Lung (tissue), 17 donors: ENCODE measurements at places on chromosomes 7 and 10. TPM values are rescaled to one million over a fixed set of nuclear protein-coding genes. Genes with fewer than 3 reads are reported as not detected.

The CDC14C gene
- total RNA-seq = not detected

The AKR1C4 gene
- not detected for total RNA-seq

The NEUROD6 gene
- not detected for total RNA-seq

The FAM13C gene
- total RNA-seq = 59.0 TPM

The CC2D2B gene
- total RNA-seq = 5.0 TPM

The STK31 gene
- total RNA-seq = 0.86 TPM

GRCh38 chr10:15353471-15354017 lies 17.5 kb downstream of the FAM171A1 start:
- no peak for DNase-seq
- H3K27ac ChIP-seq = no peak overlapping the region
- H3K27me3 ChIP-seq = no peaks in the 10 kb centered on the region
- H3K4me3 ChIP-seq = no peak overlapping the region
- no peaks in the 10 kb centered on the region for H3K36me3 ChIP-seq
- peaks cover 2% of the 10 kb centered on the region for H3K4me1 ChIP-seq

DNA sequence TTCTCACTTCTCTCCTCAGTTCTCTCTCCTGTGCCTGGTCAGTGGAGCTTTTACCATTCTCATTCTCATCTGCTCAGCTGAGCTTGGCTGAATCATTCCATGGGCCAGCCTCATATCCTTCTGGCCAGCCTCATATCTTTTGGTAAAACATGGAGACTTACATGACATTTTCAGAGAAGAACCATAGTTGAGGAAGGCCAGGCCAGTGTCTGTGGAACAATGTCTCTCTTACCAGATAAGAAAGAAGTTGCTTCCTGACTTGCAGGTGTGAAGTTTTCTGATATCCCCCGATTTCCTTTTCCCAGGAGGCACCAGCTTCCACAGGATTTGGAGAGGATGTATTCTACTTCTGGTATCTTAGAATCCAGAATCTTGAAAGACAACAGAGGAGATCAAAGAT lies 24.7 kb downstream of the ST7 start:
- no peak overlapping the region for H3K4me3 ChIP-seq
- no peaks in the 10 kb centered on the region for H3K4me1 ChIP-seq
- no peak overlapping the region for H3K27ac ChIP-seq
- no peak for DNase-seq
- no peaks in the 10 kb centered on the region for H3K27me3 ChIP-seq
- no peaks in the 10 kb centered on the region for H3K36me3 ChIP-seq

- H3K4me1 ChIP-seq = peaks cover 11% of the 10 kb centered on the region
- DNase-seq = no peak
- H3K27me3 ChIP-seq = no peaks in the 10 kb centered on the region
Observed at GRCh38 chr10:76281659-76282058, 850.2 kb downstream of the LRMDA start.

DNA sequence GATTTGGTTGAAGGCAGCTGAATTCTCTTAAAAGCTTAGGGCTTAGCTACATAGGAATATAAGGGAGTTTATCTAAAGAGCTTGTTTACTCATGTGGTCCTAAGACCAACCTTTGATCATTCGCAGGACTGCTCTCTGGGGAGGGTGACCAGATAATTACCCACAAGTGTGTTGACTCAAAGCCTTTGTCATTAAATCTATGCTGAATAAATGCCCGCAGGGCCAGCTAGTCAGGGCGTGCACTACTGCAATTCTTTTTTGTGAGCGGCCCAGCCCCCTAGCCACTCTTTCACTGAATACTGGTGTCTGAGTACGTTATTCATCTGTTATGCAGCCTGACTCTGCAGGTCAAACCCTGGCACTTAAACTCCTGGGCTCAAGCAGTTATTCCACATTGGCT lies 69.6 kb downstream of the AKAP9 start:
- peaks cover 8% of the 10 kb centered on the region for H3K36me3 ChIP-seq
- no peak overlapping the region for H3K4me3 ChIP-seq
- DNase-seq = no peak
- no peaks in the 10 kb centered on the region for H3K4me1 ChIP-seq
- no peaks in the 10 kb centered on the region for H3K27me3 ChIP-seq

DNA sequence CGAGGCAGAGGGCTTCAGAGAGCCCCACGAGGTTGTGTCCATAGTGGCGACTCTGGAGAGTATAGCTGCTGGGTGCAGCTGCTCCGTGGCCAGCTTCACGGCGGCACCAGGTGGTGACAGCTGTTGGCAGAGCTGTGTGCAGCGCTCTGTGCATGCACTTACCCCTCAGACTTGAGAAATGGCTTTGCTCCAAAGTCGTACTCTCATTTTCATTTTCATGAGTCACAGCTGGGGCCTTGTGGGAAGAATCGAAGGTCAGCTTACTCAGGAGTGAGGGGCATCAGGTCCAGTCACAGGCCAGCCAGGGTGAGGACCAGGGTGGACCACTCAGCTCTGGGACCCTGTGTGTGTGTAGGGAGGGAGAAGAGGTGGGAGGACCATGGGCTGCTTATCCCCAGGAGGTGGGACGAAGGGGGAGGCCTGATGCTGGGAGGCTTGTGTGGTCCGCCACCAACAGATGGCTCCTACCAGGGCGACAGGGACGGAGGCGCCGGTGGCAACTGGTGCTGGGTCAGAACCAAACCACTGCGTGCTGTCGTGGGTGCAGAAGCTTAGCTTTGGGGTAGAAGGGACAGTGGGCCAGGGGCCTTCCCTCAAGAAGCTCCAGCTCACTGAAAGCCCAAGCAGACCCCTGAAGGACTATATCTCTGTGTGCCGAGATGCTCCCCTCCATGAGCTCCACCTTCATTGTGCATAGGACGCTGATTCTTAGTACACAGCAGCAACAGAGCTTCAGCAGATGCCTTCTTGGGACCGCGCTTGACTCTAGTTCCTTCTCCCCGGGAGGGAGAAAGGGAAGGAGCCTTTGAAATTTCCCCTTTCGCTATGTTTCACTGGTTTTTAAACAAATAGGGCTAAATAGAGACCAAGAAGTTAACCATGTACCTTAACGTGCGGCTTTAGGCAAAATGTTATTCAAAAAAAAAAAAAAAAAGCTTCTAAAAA lies 225.0 kb downstream of the CELF2 start:
- H3K4me1 ChIP-seq = peaks cover 10% of the 10 kb centered on the region
- H3K4me3 ChIP-seq = no peak overlapping the region
- H3K27ac ChIP-seq = peak overlapping the region; percentile 81

DNA sequence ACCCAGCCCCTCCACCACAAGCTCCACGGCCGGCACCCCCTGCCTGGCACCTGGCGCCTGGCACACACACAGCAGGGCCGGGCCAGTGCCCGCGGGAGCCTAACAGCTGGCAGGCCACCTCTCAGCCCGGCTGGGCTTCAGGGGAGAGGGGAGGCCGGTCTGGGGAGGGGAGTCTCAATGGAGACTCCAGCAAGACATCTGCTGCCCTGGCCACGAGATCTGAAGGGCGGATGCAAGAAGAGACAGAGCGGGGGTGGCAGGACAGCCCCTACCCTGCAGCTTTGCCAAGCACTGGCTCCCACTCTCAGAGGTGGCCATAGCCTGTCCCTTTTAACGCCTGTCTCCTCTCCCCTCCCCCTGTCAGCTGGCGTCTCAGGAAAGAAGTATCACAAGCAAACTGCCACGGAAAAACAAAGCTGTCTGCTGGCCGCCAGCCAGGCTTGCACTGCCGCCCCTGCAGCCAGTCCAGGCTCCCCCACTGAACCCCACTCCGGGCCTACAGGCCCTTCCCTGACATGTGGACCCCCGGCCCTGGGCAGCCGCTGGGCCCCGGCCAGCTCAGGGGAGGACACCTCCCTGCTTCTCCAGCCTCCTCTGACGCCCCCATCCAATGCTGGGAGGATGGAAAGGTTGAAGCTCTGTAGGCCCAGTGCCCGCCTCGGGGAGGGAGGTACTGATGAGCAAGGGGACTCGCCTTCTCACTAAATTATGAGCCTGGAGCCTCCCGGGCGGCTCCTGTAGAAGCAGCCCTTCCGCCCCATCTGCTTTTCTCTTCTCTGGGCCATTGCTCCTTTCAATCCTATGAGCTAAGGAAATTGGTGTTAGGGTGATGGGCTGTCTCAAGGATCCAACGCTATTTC lies 178.4 kb downstream of the ARHGAP12 start:
- no peaks in the 10 kb centered on the region for H3K27me3 ChIP-seq
- no peak overlapping the region for H3K4me3 ChIP-seq
- DNase-seq = peak; percentile 87
- peaks cover 19% of the 10 kb centered on the region for H3K4me1 ChIP-seq
- no peaks in the 10 kb centered on the region for H3K36me3 ChIP-seq
- H3K27ac ChIP-seq = peak overlapping the region; percentile 62

- H3K4me3 ChIP-seq = no peak overlapping the region
- H3K36me3 ChIP-seq = no peaks in the 10 kb centered on the region
- H3K27ac ChIP-seq = no peak overlapping the region
- no peak for DNase-seq
- no peaks in the 10 kb centered on the region for H3K4me1 ChIP-seq
Observed at GRCh38 chr10:131068311-131068710, 243.2 kb downstream of the TCERG1L start.

DNA sequence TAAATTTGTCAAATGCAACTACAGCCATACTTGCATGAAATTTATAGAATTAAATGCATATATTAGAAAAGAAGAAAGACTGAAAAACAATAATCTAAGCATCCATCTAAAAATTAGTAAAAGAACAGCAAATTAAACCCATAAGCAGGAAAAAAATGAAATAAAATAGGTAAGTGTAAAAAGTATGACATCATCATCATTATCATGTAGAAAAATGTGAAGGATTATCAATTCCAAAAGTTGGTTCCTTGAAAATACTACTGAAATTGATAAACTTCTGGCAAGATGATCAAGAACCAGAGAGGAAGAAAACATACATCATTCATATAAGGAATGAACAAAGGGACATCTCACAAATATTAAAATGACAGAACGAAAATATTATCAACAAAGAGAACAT lies 19.6 kb upstream of the HECW1 start:
- no peaks in the 10 kb centered on the region for H3K4me1 ChIP-seq
- no peaks in the 10 kb centered on the region for H3K27me3 ChIP-seq
- no peak for DNase-seq
- H3K4me3 ChIP-seq = no peak overlapping the region

DNA sequence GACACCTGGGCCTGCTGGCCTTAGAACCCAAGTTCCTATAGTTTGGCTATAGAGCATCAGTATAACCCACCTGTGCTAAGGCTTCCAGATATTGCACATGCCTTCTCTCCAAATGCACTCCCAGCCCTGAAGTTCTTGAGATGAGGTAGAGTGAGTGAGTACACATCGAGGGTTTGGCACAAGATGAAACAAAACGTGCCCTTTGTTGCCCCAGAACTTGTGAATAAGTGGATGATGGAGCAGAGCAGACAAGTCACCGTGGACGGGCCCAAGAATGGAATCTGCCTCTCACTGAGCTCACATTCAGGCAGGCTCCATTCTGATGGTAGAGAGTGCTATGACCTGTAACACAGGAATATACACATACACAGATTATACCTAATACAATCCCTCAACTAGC lies 73.0 kb upstream of the STK17A start:
- H3K4me1 ChIP-seq = no peaks in the 10 kb centered on the region
- H3K27ac ChIP-seq = no peak overlapping the region
- no peaks in the 10 kb centered on the region for H3K36me3 ChIP-seq
- peak; percentile 40 for DNase-seq
- H3K27me3 ChIP-seq = no peaks in the 10 kb centered on the region
